ENCODE measurements at places on chromosomes 13 and 19. TPM values are rescaled to one million over a fixed set of nuclear protein-coding genes. Genes with fewer than 3 reads are reported as not detected.

The IGFLR1 gene
- 14.1 TPM for total RNA-seq

The PTGIR gene
- 1.1 TPM for total RNA-seq

The TIMM50 gene
- 92.7 TPM for total RNA-seq

The ZNF497 gene
- 0.07 TPM for total RNA-seq

The KASH5 gene
- not detected for total RNA-seq

The HRC gene
- 190 TPM for total RNA-seq

The MATK gene
- not detected for total RNA-seq

The CILP2 gene
- not detected for total RNA-seq

The KLK7 gene
- not detected for total RNA-seq

The FFAR2 gene
- not detected for total RNA-seq

The ZNF431 gene
- 7.6 TPM for total RNA-seq

The CC2D1A gene
- total RNA-seq: 34.0 TPM

The ZNF837 gene
- total RNA-seq: not detected

DNA sequence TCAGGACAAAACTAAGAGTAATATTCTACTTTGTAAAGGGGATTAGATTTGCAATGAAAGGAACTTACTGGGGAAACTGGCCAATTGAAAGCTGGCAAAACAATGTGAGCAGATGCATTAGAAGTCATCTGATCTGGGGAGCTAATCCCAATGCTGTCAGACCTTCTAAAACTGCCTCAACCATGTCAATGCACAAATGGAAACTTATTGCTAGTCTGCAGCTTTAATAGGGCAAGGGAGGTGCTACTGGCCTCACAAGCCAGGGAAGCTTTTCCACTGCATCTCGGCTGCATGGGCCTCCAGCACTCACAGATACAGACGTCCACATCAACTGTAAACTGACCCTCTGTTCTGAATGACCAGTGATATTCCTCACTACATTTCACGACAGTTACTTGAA is 154.2 kb downstream of the LHFPL6 start:
- no peak for DNase-seq
- no peaks in the 10 kb centered on the region for H3K36me3 ChIP-seq
- H3K27me3 ChIP-seq: no peaks in the 10 kb centered on the region
- peaks cover 30% of the 10 kb centered on the region for H3K4me1 ChIP-seq
- H3K27ac ChIP-seq: no peak overlapping the region

DNA sequence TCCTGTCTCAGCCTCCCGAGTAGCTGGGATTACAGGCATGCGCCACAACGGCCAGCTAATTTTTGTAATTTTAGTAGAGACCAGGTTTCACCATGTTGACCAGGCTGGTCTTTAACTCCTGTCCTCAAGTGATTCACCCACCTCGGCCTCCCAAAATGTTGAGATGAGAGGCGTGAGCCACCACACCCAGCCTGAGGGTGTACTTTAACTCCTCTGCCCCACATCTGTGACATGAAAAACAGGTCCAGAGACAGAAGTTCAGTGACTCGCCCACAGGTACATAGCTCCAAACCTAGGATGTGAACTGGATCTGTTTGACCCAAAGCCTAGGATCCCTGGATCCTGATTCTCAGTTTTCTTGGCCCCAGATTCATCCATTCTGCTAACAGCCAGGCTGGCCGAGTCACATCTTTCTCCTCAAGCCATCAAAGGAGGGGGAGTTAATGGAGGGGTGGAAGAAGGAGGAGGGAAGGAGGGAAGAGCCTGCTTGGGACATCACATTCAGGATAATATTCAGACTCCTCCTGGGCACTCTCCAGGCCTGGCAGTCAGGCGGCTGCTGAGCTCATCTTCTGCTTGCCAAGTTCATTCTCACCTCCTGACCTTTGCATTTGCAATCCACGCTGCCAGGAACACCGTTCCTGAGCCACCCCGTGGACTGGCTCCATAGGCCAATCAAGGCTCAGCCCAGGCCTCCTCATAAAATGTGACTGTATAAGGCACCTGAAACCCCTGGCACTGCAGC is 3.1 kb downstream of the SPC24 start:
- H3K4me1 ChIP-seq: peaks cover 3% of the 10 kb centered on the region
- H3K4me3 ChIP-seq: no peak overlapping the region
- DNase-seq: peak; percentile 74
- H3K27ac ChIP-seq: peak overlapping the region; percentile 77
- H3K36me3 ChIP-seq: no peaks in the 10 kb centered on the region

DNA sequence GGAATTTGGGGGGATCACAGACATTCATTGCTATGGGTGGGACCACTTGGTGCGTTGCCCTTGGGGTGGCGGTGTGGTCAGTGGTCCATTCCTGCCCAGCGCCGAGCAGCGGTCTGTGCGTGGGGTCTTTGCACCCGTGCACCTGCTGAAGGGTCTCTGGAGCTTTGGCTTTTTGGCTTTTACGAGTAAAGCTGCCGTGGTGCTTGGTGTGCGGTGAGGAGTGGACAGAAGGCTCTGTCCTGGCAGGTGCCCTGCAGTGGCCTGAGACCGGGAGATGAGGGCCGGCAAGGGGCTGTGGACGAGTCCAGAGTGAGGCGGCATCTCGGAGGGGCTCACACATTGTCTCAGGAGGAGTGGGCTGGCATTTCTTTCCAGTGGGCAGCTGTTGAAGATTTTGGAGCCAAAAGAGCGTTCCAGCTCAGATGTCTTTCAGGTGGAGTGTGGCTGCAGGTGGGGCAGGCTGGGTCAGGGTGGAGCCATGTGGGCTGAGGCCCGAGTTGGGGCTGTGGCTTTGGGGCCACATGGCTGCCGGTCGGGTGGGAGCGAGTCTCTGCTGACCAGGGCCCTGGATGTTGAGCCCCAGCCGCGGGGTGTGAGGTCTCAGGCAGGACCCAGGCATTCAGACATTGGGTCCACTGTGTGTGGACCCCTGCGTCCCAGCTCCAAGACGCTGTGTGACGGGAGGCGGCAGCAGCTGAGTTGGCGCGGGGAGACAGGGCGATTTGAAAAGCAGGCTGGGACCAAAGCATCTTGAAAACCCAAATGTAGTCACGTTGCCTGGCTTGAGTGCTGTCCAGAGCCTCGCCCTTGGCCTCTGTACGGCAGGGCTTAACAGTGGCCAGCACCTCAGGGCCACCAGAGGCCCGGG is 11.7 kb downstream of the GNA11 start:
- H3K36me3 ChIP-seq: no peaks in the 10 kb centered on the region
- no peak overlapping the region for H3K27ac ChIP-seq
- H3K27me3 ChIP-seq: no peaks in the 10 kb centered on the region
- no peak overlapping the region for H3K4me3 ChIP-seq
- peaks cover 23% of the 10 kb centered on the region for H3K4me1 ChIP-seq
- no peak for DNase-seq

GRCh38 chr13:77047649-77048343 is 20.8 kb upstream of the FBXL3 start:
- H3K27me3 ChIP-seq: no peaks in the 10 kb centered on the region
- no peak for DNase-seq
- peak overlapping the region; percentile 77 for H3K27ac ChIP-seq
- peaks cover 20% of the 10 kb centered on the region for H3K36me3 ChIP-seq
- H3K4me1 ChIP-seq: peaks cover 15% of the 10 kb centered on the region

- no peak for DNase-seq
- no peak overlapping the region for H3K4me3 ChIP-seq
- no peaks in the 10 kb centered on the region for H3K36me3 ChIP-seq
Measured at GRCh38 chr13:109840201-109840892, 54.0 kb upstream of the IRS2 start.

GRCh38 chr13:109998684-109999533 is 212.5 kb upstream of the IRS2 start:
- H3K27ac ChIP-seq: no peak overlapping the region
- DNase-seq: no peak
- no peaks in the 10 kb centered on the region for H3K27me3 ChIP-seq

GRCh38 chr13:75754936-75755335 is 118.8 kb downstream of the LMO7 start:
- H3K4me3 ChIP-seq: no peak overlapping the region
- H3K27ac ChIP-seq: no peak overlapping the region
- no peaks in the 10 kb centered on the region for H3K36me3 ChIP-seq

GRCh38 chr13:75760131-75761021 is 124.2 kb downstream of the LMO7 start:
- peaks cover 17% of the 10 kb centered on the region for H3K4me1 ChIP-seq
- no peaks in the 10 kb centered on the region for H3K36me3 ChIP-seq
- H3K4me3 ChIP-seq: peak overlapping the region; percentile 51
- peak overlapping the region; percentile 92 for H3K27ac ChIP-seq

DNA sequence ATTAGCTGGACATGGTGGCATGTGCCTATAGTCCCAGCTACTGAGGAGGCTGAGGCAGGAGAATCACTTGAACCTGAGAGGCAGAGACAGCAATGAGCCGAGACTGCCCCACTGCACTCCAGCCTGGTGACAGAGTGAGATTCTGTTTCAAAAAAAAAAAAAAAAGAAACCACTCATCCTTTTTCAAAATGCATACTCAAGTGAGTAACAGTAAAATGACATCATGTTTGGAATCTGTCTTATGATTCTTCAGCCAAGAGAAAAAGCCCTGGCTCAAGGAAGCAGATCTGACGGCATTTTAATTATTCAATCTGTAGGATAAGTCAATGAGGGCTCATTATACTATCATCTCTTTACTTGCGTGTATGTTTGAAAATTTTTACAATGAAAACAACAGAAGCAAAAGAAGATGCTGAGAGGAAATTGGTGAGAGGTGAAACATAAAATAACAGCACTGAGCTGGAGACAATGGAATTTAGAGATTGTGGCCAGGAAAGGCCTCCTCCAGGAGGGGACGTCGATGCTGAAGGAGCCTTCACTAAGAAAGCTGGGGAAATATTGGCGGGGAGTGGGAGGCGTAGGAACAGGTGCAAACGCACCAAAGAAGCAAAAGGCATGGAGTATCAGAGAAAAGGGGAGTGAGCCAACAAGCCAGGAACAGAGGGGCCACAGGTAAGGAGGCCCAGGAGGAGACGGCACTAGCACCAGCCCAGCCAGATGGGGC is 12.9 kb upstream of the CCNE1 start:
- H3K36me3 ChIP-seq: no peaks in the 10 kb centered on the region
- no peak overlapping the region for H3K4me3 ChIP-seq
- no peaks in the 10 kb centered on the region for H3K4me1 ChIP-seq

DNA sequence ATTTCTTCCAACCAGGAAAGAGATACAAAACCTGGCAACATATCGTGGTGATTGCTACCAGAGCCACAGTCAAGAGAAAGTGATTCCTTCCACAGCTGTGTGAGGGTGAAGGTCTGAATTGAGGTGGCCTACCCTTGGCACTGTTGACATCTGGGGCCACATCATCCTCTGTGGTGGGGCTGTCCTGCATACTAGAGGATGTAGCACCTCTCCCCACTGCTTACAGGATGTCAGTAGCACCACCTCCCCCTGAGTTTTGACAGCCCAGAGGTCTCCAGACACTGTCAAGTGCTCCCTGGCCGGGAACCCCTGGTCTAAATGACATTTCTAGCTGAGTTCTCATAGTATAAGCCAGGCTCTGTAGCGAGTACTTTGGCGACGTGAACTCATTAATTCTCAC is 15.5 kb downstream of the PTGER1 start:
- no peak overlapping the region for H3K4me3 ChIP-seq
- H3K36me3 ChIP-seq: peaks cover 35% of the 10 kb centered on the region
- DNase-seq: no peak
- no peaks in the 10 kb centered on the region for H3K27me3 ChIP-seq
- H3K4me1 ChIP-seq: no peaks in the 10 kb centered on the region

- peaks cover 11% of the 10 kb centered on the region for H3K4me1 ChIP-seq
- no peak for DNase-seq
- peak overlapping the region; percentile 62 for H3K27ac ChIP-seq
- H3K27me3 ChIP-seq: no peaks in the 10 kb centered on the region
- H3K4me3 ChIP-seq: no peak overlapping the region
Measured at GRCh38 chr13:98997738-98998641, 20.1 kb upstream of the DOCK9 start.

DNA sequence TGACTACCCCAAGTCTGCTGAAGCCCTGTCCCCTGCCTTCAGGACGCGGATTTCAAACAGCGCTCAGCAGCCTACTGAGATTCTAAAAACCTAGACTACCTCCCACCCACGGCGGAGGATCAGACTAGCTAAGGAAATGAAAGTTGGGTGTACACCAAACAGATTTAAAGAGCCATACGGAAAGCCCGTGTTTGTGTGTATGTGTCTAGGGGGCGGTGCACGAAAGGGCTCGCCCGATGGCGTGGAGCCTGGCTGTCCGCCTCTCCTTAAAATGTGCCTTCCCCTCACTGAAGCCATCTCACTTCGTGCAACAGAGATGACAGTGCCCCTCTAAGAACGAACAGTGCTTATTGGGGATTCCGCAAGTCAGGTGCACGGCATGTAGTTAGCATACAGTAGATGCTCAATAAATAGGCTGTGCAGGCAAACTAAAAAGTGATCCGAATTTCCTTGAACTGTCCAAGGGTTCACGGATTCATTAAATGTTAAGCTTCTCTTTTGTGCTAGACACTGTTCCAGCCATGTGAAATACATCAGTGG is 639 bp downstream of the LENG1 start:
- no peak for DNase-seq
- no peaks in the 10 kb centered on the region for H3K36me3 ChIP-seq
- peak overlapping the region; percentile 96 for H3K27ac ChIP-seq
- H3K27me3 ChIP-seq: no peaks in the 10 kb centered on the region

DNA sequence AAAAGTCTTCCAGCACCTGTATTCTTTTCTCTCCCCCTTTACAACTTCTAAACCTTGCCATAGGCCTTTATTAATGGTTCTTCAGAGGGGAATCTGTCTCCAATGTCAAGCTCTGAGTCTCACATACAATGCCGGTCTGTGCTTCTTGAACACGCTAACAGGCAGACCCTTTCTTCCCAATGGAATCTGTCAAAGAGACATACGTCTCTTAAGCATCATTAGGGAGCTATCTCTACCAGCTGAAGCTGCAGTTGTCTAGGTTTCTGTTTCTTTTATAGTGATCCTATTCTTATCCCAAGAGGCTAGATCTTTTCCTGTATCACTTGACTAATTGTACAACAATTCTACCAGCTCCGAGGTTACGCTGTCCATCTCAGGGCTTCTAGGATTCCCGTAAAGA is 560.8 kb upstream of the NBEA start:
- no peaks in the 10 kb centered on the region for H3K4me1 ChIP-seq
- H3K4me3 ChIP-seq: no peak overlapping the region
- no peaks in the 10 kb centered on the region for H3K27me3 ChIP-seq
- no peak for DNase-seq
- no peak overlapping the region for H3K27ac ChIP-seq

DNA sequence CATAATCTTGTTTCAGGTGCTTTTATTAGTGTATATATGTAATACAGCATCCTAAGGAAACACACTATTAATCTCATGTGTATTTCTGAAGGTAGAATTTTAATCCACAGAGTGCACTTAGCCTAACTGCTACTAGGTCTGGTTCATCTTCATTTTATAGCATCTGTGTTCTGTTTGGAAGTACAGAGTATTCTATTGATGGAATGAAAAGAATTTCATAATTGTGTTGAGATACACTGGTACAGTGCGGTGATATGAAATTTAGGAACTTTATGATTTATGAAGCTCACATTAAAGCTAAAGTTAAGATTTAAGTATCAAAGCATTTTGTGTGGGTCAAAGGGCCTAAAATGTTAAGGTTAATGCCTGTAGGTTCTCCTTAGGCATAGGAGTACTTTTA is 6.0 kb downstream of the PCDH17 start:
- no peaks in the 10 kb centered on the region for H3K36me3 ChIP-seq
- H3K4me1 ChIP-seq: no peaks in the 10 kb centered on the region
- no peak overlapping the region for H3K4me3 ChIP-seq
- no peak overlapping the region for H3K27ac ChIP-seq
